ENCODE measurements at places on chromosomes 16 and 17. TPM values are rescaled to one million over a fixed set of nuclear protein-coding genes. Genes with fewer than 3 reads are reported as not detected.
A peak's percentile ranks its signal among the peaks of the same experiment; 100 is the strongest.

Gene ETV4
- total RNA-seq = 4.0 TPM

Gene TEKT5
- not detected for total RNA-seq

GRCh38 chr17:55811536-55811935 lies 60.7 kb downstream of the PCTP start:
- DNase-seq = no peak

GRCh38 chr16:31764103-31764502 lies 109.5 kb upstream of the ZNF267 start:
- DNase-seq = no peak

DNA sequence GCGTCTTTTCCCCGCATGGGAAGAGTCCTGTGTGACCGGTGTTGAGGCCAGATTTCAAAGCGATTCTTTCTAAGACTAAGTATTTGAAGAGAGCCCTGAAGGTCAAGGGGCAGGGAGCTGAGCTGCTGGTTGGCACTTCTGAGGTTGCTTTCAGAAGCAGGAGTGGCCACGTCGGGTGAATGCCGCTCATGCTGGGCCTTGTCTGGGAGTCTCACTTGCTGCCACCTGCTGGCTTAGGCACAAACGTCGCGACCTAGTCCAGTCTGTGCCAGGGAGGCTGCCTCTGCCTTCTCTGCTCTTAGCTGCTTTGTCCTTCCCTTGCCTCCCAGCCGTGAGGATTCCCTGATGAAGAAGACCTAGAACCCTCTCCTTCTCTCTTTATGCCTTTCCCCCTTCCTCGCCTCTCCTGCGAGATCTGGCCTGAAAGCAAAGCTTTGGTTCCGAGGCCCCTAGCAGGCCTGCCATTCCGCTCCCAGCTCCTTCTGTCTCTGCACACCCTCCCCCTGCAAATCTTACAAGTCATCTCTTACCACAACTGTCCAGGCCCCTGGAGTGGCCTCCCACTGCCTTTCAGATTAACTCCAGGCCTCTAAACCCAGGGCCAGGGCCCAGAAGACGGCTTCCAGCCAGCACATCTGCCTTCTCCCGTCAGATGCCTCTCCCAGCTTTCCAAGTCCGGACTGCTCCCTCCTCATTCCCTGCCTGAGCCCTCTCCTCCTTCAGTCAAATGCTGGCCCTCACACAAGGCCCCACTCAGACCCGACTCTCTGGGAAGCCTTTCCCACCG lies 11.4 kb downstream of the CTNS start:
- DNase-seq = no peak

Gene KRT24
- not detected for total RNA-seq

DNA sequence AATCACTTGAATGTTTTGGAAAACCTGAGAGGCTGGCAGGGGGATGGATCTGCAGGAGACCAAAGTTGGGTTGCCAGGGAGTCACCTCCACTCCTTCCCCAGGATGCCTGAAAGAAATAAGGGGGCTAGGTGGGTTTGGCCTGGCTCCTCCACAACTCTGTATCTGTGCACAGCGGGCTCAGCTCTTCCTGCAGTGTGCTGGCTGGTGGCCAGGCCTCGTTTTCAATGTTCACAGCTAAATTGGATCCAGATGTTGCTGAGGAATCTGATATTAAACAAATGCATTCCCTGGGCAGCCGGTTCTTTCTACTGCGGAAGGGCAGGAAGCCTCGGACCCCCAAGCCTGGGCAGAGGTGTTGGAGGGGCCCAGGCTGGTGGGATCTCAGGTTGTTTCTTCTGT lies 106.2 kb downstream of the N4BP1 start:
- DNase-seq = no peak

Gene KRT20
- total RNA-seq = not detected

Gene CEMP1
- 1.4 TPM for total RNA-seq

GRCh38 chr17:40726919-40727318 lies 23.4 kb upstream of the KRT24 start:
- no peak for DNase-seq

DNA sequence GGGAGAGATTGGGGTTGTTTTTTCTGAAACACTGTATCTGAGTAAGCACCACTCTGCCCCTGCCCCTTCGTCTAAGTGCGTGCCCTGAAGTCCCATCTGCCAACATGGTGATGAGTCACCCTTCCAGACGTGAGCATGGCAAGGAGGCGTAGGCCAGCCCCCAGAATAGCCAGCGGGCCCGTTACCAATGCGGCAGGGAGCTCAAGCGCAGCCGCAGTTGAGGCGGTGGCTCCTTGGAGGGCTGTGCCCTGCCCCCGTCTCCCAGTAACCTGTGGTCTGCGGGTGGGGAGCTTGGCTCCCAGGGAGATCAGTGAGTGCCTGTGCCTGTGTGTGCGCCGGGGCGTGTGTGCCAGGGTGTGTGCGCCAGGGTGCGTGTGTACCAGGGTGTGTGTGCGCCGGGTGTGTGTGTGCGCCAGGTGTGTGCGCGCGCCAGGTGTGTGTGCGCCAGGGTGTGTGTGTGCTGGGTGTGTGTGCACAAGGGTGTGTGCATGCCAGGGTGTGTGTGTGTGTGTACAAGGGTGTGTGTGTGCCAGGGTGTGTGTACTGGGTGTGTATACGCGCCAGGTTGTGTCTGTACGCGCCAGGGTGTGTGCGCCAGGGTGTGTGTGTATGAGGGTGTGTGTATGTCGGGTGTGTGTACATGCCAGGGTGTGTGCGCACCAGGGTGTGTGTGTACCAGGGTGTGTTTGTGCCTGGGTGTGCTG lies 98.6 kb upstream of the CHMP6 start:
- DNase-seq = no peak

- no peak for DNase-seq
Measured at GRCh38 chr17:43540821-43541674, 5.1 kb downstream of the ETV4 start.

Gene PSMD3
- total RNA-seq = 73.6 TPM

DNA sequence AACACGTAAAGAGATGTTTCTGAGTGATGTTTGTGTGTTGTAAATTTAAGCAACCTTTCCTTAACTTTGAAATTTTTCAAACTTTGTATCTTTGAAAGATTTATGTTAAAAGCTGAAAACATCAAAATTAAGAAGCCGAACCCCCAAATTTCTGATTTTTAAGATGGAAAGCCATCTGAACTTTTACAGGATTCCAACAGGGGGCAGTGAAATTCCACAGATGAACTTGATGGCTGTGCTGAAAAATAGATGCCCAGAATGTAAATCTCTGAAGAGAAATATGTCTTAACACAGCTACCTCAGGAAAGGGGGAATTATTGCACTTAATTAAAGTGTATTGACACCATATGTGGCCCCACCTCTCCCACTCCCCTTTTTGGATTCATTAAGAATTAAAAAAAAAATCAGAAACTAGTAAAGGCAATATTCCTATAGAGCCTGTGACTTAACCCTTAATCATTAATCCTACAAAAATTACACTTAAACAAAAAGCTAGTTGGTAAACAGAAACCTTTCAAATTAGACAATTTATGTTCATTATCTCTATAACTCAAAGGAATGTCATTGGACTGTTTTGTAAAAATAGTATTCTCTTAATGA lies 597.9 kb downstream of the KCNJ2 start:
- no peak for DNase-seq

DNA sequence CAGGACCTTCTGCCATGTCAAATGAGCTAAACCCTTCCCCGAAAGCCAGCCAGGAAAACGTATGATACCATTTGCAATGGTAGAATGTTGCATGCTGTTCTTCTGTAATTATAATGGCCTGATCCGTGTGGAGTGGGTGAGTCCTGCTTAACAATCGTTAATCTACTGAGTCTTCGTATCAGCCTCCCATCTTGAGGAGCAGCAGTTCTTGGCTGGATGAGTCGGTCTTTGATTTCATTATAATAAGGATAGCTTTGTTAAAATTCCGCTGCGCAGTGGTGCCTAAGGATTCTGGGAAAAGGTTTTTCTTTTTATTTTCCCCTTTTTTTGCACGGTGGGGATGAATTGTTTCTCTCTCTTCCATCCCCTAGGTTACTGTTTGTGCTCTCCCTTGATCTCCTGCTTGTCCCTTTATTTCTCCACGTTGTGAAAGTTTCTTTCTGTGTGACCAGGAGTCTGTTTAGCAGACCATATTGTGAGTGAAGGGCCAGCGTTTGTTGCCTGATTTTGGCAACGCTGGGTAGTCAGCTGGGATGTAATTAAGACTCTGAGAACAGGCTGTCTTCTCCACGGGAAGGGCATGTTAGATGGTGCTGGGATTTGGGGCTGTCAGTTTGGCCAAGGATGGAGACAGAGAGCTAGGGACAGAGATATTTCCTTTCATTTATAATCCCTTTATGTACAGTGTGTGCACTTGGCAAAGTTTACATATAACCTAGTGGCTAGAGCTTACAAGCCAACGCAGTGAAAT lies 263.0 kb downstream of the FTO start:
- DNase-seq = no peak

GRCh38 chr17:4786106-4786511 lies at the start of gene VMO1:
Gene VMO1, minus strand, starts transcription at chr17:4786364. Its CDS starts 12 bp downstream, at chr17:4786352.
- no peak for DNase-seq

DNA sequence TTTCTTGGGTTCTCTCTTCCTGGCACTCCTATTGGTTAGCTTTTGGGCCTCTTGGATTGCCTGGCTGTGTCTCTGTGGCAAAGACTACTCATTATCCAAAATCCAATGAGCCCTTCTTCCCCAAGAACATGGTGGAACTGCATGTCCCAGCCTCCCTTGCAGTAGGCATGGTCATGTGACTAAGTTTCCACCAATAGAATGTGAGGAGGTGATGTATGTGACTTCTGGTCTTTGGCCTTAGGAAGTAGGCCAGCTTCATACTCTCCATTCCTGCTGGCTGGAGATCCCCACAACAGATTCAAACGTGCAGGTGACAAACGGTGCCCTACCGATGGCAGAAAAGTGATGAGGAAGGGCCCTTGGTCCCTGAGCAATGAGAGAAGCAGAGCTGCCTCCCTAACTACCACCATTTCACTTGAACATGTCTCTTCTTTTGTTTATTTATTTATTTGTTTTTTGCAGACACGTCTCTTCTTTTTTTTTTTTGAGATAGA lies 17.3 kb upstream of the SPN start:
- no peak for DNase-seq

- no peak for DNase-seq
Measured at GRCh38 chr16:4599545-4599944, 15.1 kb downstream of the UBALD1 start.

Gene CCL8
- 1.5 TPM for total RNA-seq

DNA sequence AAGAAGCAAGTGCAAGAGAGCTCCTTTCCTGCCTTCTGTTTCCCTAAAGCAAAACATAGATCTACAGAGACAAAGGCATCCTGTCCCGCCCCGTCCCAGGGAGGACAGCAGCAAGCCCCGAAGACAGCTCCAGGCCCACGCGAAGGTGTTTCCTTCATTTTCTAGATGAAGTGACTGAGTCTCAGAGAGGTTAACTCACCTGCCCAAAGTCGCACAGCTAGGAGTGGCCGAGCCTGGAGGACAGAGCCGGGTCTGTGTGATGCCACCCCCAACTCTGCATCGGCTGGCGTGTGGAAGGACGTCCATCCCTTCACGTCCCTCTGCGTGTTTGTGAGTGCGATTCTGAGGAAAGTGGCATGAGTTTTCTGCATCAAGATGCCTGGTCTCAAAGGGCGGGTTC lies 187.2 kb upstream of the CHMP6 start:
- peak; percentile 27 for DNase-seq
